Activated CD4-positive, alpha-beta T cell treated with anti-CD3 and anti-CD28 coated beads, Interleukin-2, Interleukin-4, amounts not matched to agents 100 ng/mL and 50 ng/mL, durations not matched to agents 16 hours and 8 hours (primary cell): ENCODE measurements at places on chromosomes 4 and X.
A peak's percentile ranks its signal among the peaks of the same experiment; 100 is the strongest.

DNA sequence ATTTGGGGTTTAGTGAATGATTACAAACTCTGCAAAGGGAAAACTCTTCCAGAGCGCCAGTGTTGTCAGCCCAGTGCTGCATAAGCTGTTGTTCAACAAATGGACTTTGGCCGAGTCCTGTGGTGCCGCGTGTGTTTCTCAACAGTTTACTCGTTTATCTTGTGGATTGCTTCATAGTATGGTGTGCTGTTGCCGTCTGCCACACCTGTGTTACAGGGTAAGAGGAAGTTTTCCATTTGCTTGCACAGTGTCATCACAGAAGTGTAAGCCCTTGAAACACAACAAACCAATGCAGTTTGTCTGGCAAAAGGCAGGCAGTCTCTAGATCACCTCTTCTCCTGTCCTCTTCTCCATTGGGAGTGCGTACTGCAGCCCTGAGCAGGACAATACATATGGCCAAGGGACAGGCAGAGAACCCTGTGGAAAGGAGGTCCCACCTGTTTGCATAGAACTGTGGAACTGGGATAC lies 66.3 kb downstream of the DCUN1D4 start:
- no peak for DNase-seq

DNA sequence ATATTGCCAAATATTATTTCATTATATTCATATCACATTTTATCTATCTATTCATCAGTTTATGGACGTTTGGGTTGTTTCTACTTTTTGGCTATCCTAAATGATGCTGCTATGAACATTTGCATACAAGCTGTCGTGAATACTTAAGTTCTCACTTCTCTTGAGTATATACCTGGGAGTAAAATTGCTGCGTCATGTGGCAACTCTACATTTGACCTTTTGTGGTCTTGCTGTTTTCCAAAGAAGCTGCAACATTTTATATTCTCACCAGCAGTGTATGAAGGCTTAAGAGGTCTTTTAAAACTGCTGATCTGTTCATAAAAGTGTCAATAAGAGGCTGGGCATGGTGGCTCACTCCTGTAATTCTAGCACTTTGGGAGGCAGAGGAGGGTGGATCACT lies 5.8 kb downstream of the PYURF start:
- no peak for DNase-seq

DNA sequence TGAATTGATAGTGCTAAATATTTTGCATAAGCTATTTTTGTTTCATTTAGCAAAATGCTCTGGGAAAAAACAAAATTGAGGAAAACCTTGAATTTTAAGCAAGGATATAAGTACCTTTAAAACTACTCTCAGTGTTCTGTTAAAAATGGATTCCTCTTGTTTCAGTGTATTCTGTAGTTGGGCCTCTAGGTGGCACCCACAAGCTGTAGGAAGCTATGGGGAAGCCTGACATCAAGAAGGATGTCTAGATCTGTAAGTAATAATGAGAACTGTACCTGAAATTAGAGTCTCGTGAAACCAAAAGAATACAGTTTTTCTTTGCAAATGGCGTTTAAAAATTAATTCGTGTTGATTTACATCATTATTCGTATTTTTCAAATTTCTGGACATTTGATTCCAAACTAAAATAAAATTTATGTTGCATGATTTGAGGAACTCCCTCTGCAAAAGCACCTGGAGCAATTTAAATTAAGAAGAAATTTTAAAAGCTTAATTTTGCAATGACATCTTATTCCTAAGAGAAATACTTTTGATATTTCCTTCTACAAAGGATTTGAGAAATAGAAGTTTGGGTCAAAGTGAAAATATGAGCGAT lies 51.2 kb downstream of the TMPRSS11E start:
- peak; percentile 59 for DNase-seq

DNA sequence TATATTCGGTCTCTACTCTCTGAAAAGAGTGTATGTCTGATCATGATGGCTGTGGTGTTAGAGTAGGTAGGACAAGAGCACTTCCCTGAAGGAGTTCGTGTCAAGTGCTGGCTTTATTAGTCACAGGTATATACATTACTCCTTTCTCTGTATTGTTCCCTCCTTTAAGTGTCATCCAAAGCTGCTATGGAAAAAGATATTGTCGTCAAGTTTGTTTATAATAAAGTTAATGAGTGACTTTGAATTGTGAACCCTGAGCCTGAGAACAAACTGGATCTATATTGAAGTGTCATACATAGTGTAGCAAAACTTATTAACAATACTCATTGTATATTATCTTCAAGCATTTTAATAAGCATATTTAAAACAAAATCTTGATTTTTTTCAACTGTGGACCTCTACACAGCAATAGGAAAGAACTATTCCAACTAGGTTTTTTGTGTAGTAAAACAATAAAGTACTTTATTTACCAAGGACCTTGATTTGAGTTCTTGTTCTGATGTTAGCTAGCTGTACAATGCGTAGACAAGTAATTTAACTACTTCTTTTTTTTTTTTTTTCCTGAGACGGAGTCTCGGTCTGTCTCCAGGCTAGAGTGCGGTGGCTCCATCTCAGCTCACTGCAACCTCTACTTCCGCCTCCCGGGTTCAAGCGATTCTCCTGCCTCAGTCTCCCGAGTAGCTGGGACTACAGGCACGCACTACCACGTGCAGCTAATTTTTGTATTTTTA lies 177.7 kb downstream of the RAPGEF2 start:
- DNase-seq: no peak

GRCh38 chrX:111360839-111361238 lies 51.2 kb downstream of the DCX start:
- DNase-seq: no peak

DNA sequence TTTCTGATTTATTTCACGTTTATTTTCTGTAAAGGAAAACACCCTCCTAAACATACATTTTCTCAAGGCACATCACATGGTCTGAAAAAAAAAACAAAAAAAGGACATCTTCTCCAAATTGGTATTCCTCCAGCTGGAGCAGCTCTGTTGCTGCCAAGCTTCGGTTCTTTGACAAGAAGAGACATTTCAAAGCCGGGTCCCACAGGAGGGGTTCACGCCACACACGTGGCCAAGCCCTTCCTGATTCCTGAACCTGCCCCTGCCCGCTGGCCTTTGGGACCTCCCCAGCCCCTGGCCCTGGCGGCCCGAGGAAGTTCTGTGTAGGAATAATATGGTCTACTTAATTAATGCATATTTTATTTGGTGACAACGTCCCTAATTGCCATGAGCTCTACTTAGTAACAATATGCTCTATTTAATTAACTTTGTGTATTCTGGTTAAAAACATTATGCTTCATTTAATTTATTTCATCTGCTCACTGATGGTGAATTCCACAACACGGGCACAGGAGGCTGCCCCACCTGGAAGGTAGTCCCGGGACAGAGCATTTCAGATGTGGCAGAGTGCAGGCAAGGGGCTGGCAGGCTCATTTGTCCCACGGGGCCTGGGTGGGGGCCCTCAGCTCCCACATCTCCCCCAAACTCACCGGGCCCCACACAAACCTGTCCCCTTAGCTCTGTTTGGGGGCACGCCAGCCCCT lies 5.4 kb upstream of the RGS12 start:
- no peak for DNase-seq

DNA sequence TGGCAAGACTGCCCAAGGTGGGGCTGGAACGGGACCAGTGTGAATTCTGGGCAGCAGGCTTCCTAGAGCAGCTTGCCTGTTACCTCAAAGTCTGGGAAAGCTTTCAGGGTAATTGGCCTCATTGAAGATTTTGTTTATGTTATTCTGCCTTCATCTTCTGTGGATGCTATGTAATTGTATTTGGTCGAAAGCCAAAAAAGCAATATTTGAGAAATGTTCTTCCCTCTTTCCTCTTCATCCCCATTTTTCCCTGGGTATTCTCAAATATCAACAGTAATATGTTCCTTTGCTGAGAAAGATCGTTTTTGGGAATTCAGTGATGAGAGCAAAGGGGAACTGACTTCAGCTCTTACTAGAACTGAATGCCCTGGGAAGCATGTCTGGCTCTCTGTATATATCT lies 12.9 kb downstream of the TMEM131L start:
- no peak for DNase-seq

GRCh38 chr4:175641024-175641423 lies 171.0 kb downstream of the GPM6A start:
- DNase-seq: no peak

DNA sequence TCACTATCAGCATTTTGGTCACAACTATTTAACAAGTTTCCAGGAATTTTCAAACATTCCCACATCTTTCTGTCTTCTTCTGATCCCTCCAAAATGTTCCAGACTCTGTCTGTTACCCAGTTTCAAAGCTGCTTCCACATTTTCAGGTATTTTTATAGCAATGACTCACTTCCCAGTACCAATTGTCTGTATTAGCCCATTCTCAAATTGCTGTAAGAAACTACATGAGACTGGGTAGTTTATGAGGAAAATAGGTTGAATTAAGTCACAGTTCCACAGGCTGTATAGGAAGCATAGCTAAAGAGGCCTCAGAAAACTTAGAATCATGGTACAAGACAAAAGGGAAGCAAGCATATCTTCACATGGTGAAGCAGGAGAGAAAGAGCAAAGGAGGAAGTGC lies 475.0 kb upstream of the PCDH7 start:
- no peak for DNase-seq
